ENCODE measurements at places on chromosomes 12 and 14.

DNA sequence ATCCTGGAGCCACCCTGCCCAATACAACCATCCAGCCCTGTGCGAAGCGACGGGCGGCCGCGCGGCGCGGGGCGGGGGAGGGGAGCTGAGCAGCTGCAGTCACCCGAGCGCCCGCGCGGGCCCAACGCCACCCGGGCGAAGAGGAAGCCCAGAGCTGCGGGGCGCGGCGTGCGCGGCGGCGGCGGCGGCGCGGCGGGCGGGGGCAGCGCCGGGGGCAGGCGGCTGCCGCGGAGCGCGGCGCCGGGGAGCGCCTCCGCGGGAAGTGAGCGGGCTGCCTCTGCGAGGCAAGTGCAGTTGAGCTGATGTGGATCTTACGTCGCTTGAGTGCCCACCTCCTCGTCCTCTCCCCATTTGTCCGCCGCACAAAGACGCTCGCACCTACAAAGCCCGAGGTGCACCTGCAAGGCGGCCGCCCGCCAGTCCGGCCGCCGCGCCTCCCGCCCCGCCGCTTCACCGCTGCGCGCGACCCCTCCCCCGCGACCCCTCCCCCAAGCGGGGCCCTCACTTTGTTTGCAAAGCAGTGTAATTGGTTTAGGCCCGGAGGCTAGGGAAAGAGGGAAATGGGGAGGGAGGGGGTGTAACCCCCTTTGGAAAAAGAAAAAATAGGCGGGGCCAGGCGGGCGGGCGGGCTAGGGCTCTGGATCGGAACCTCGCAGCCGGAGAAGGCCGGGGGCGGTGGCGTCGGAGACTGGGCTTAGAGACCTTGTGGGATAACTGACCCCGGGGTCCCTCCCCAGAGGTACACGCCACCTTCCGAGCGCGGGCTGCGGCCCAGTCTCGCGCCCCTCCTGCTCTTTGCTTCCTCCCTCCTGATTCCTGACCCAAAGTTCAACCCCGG lies at the start of the genes FOXA1 and TTC6:
TSS of gene FOXA1 (minus strand) at position 279 of the 838 bp plus-strand sequence. CDS start at position 2, 277 bp downstream.
TSS of gene TTC6 (plus strand) at position 659 of the 838 bp plus-strand sequence. CDS start 26,436 bp downstream, outside the sequence.
- peaks cover 27% of the 10 kb centered on the region for H3K36me3 ChIP-seq
- peaks cover 77% of the 10 kb centered on the region for H3K27me3 ChIP-seq
- peak within 1 kb of the TSS; percentile 35 for H3K27ac ChIP-seq
- peak within 1 kb of the TSS; percentile 64 for H3K4me3 ChIP-seq

DNA sequence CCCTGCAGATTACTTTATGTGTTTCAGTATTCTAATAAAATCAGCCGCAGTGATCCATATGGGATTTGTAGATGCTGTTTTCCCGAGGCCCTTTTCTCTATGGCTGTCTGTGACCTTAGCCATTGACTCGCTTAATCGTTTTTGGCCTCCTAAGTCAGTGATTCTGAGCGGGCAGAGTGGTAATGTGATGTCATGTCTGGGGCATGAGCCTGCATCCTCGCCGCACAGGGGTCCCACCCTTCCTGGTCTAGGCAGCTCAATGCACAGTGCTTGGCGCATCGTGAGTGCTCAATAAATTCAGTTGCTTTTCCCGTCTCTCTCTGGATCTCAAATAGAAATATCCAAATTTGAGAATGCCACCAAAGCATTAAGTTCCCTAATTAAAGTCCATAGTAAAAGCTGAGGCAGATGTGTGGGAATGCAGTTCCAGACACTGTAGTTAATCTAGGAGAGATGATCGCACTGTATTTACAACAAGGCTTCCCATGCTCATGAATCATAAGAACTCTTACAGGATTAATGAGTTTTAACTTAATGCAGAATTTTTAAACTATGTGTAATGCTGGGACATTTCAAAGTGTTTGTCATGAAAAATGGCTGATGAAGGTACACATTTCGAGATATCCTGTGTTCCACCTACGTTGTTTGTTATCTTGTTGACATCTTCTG lies 29.3 kb downstream of the HMGA2 start:
- H3K4me1 ChIP-seq = no peaks in the 10 kb centered on the region
- no peaks in the 10 kb centered on the region for H3K36me3 ChIP-seq
- DNase-seq = no peak
- H3K27me3 ChIP-seq = no peaks in the 10 kb centered on the region

DNA sequence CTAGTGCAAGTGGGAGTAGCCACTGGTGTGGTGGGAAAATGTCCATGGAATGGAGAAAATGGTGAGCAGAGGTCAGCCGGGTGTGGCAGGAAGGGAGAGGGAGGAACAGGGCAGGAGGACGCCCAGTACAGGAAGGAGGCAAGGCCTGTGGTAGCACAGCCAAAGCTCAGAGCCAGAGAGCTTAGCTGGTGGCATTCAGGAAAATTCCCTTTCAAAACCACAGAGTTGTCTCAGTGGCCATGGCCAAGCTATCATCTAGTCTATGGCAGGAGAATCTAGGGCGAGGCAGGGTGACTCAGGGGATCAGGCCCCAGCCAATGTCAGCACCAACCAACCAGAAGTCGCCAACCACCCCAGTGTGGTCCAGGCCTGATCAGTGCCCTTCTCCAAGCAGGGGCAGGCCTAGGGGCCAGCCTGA lies 67.7 kb upstream of the DDX11 start:
- H3K4me3 ChIP-seq = no peak overlapping the region
- H3K4me1 ChIP-seq = no peaks in the 10 kb centered on the region
- no peaks in the 10 kb centered on the region for H3K36me3 ChIP-seq
- peak; percentile 6 for DNase-seq
- no peaks in the 10 kb centered on the region for H3K27me3 ChIP-seq

DNA sequence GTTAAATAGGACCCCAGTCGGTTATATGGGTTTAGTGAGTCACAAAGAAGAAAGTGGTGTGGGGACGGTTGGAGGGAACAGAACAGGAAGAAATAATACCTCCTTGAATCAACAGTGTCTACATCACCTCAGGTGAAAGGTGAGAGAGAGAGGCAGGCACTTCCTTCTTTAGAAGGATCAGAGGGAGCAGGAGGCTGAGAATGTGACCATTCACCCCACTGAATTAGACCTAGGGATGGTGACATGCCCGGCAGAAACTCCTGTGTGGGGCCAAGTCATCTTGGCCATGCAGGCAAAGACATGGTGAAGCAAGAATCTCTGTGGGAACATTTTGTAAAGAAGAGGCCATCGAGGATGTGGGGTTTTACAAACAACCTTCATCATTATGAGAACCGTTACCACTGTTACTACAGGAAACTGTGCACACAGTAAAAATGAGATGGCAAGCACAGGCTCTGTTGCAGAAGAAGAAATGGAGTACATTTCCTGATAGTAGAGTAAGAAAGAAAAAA lies 1196.9 kb downstream of the VRK1 start:
- peak overlapping the region; percentile 34 for H3K4me3 ChIP-seq
- no peaks in the 10 kb centered on the region for H3K36me3 ChIP-seq
- peak overlapping the region; percentile 94 for H3K27ac ChIP-seq
- H3K4me1 ChIP-seq = peaks cover 55% of the 10 kb centered on the region
- H3K27me3 ChIP-seq = no peaks in the 10 kb centered on the region

GRCh38 chr12:113980537-113981337 lies 14.6 kb upstream of the RBM19 start:
- peak; percentile 43 for DNase-seq
- no peaks in the 10 kb centered on the region for H3K4me1 ChIP-seq
- H3K27me3 ChIP-seq = peaks cover 17% of the 10 kb centered on the region
- H3K4me3 ChIP-seq = no peak overlapping the region

DNA sequence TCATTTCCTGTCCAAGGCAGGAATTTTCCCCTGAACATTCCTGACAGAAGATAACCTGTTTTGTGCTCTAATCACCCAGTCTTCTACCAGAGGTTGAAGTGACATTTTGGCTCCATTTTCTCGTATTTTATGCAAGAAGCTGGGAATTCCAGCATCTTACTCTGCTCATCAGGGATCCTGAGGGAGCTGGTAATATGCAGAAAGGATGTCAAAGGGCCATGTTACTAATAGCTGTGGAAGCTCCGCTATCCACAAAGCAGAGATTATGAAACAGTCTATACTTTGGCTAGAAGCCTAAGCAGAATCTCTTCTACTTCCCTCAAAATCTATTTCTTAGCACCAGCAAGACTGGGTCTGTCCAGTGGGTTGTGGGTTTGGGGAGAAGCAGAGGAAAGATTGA lies 613.0 kb downstream of the DIO2 start:
- no peak for DNase-seq
- H3K4me3 ChIP-seq = no peak overlapping the region
- H3K27ac ChIP-seq = no peak overlapping the region
- no peaks in the 10 kb centered on the region for H3K4me1 ChIP-seq
- no peaks in the 10 kb centered on the region for H3K36me3 ChIP-seq

- no peak overlapping the region for H3K4me3 ChIP-seq
- no peak for DNase-seq
- peak overlapping the region; percentile 68 for H3K27ac ChIP-seq
- peaks cover 48% of the 10 kb centered on the region for H3K4me1 ChIP-seq
- H3K36me3 ChIP-seq = peaks cover 2% of the 10 kb centered on the region
Observed at GRCh38 chr12:6424866-6425265, 19.9 kb upstream of the CD27 start.

DNA sequence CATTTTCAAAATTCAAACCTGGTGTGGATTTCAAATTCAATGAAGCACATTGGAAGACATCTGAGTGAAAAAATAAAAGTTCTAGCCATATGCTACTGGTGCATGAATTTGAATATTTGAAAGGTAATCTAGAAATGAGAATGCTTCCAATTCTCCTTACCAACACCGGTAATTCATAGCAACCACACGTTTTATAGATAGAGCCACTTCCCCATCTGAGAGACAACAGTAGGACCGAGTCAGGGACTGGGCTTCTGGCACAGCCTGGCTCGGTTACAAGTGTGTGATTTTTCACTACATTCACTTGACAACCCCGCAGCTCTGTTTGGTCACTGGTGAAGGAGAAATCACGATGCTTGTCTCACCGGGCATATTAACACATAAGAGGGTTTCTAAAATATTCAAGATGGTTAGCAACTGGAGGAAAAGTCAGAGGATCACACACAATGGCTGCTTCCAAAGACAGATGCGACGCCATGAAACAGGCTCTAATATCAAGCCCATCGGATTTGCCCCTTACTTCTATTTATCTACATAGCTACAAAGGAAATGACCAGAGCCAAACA lies 86.5 kb upstream of the FOXN3 start:
- H3K4me3 ChIP-seq = no peak overlapping the region
- H3K36me3 ChIP-seq = no peaks in the 10 kb centered on the region
- no peak for DNase-seq
- peaks cover 37% of the 10 kb centered on the region for H3K4me1 ChIP-seq

GRCh38 chr12:68699486-68699885 lies 12.7 kb downstream of the NUP107 start:
- no peak overlapping the region for H3K4me3 ChIP-seq
- DNase-seq = no peak
- no peaks in the 10 kb centered on the region for H3K4me1 ChIP-seq

GRCh38 chr12:90299666-90300065 lies 591.0 kb upstream of the ATP2B1 start:
- peaks cover 19% of the 10 kb centered on the region for H3K4me1 ChIP-seq
- no peak for DNase-seq
- no peaks in the 10 kb centered on the region for H3K36me3 ChIP-seq
- peaks cover 14% of the 10 kb centered on the region for H3K27me3 ChIP-seq

- peaks cover 43% of the 10 kb centered on the region for H3K36me3 ChIP-seq
- H3K27ac ChIP-seq = peak overlapping the region; percentile 31
- no peaks in the 10 kb centered on the region for H3K27me3 ChIP-seq
- peaks cover 2% of the 10 kb centered on the region for H3K4me1 ChIP-seq
- peak; percentile 68 for DNase-seq
- H3K4me3 ChIP-seq = no peak overlapping the region
Observed at GRCh38 chr14:23478109-23478759, 8.7 kb downstream of the NGDN start.

DNA sequence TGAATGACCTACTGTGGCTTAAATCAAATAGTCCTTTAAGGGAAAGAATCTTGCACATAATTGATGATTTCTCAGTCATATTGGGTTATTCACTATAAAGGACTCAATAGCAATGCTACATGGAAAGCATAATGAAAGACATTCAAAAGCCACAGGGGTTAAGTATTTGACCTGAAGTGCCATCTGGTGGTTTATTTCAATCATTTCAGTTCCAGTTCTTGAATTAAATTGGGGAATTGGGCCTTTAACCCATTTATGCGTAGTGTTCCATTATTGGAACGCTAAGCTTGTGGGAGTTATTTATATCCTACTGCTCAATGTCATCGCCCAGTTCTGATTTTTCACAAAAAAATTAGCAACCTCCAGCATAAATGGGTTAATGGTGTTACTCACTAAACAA lies 41.3 kb upstream of the C12orf71 start:
- H3K27ac ChIP-seq = no peak overlapping the region
- H3K27me3 ChIP-seq = no peaks in the 10 kb centered on the region
- H3K36me3 ChIP-seq = no peaks in the 10 kb centered on the region
- H3K4me3 ChIP-seq = no peak overlapping the region
- DNase-seq = no peak

DNA sequence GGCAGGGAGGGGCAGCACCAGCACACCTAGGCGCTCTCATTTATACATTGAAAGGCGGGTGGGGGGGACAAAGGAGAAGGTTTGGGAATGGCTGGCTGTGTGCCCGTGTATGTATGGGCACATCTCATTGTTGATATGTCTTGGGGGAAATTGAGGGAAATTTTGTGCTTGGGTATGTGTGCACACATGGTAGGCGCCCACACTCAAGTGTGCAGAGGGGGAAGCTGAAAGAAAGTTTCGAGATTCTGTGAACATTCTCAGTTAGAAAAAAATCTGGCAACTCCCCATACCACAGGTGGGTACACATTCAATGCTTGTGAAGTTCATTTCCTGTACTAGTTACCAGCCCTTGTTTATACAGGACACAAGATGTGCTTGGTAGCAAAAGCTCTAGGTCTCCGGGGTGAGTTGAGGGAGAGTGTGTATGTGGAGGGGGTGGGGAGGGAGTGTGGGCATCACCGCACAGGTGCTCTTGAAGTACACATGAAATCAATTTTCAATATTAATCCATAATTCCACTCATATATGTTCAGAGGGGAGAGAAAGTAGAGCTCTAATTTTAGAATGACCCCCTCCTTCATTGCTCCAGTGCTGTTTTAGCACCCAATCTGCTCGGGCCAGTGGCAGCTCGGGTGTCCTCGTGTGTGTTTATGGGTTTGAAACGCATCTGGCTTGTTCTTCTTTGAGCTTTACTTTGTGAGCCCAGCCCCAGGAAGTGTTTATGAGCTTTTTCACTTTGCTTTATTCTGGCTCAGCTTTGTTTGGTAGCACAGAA lies 286.0 kb downstream of the ZFP36L1 start:
- peak; percentile 24 for DNase-seq
- no peak overlapping the region for H3K4me3 ChIP-seq
- H3K27me3 ChIP-seq = no peaks in the 10 kb centered on the region
- H3K27ac ChIP-seq = no peak overlapping the region
- H3K4me1 ChIP-seq = peaks cover 30% of the 10 kb centered on the region
- H3K36me3 ChIP-seq = no peaks in the 10 kb centered on the region

- no peaks in the 10 kb centered on the region for H3K4me1 ChIP-seq
- no peak overlapping the region for H3K4me3 ChIP-seq
- no peak for DNase-seq
- no peaks in the 10 kb centered on the region for H3K27me3 ChIP-seq
- H3K36me3 ChIP-seq = no peaks in the 10 kb centered on the region
Observed at GRCh38 chr12:15200641-15201040, 20.6 kb downstream of the RERG start.

DNA sequence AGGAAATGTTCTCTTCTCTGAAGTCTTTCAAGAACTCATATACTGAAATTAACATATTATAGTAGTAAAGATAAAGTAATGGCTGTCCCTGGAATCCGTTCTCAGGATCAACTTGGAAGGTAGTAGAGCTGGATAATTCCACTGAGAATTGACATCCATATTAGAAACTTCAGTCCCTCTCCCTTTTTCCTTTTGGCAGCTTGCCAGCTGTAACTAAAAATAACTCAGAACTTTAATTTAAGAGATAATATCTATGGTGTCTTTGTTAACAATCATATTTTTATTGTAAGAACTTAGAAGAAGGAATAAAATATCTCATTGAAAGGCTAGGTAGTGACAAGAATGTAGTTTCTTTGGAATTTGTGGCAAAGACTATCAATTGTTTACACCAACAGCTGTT lies 61.4 kb upstream of the PLEKHA5 start:
- no peak overlapping the region for H3K27ac ChIP-seq
- H3K4me3 ChIP-seq = no peak overlapping the region
- DNase-seq = no peak
- H3K36me3 ChIP-seq = no peaks in the 10 kb centered on the region
- H3K27me3 ChIP-seq = peaks cover 3% of the 10 kb centered on the region
- H3K4me1 ChIP-seq = no peaks in the 10 kb centered on the region

All from activated CD4-positive, alpha-beta memory T cell treated with anti-CD3 and anti-CD28 coated beads for 36 hours (primary cell).